Type B pancreatic cell (in vitro differentiated cells): ENCODE measurements at places on chromosomes 16 and 17. TPM values are rescaled to one million over a fixed set of nuclear protein-coding genes. Genes with fewer than 3 reads are reported as not detected.

DNA sequence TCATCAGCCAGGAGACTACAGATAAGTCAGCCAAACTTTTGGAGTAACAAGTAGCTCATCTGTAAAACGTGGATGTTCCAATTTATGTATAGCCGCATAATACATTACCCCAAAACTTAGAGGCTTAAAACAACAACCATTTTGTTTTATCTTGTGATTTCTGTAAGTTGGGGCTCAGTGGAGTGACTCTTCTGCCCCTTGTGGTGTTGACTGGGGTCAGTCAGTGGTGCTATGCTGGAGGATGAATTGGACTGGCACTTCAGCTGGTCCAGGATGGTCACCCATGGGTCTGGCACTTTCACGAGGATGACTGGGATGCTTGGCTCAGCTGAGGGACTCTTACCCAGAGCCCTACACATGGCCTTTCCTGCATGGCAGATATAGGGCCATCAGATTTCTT is 172.5 kb downstream of the WWOX start:
- no peak for DNase-seq

DNA sequence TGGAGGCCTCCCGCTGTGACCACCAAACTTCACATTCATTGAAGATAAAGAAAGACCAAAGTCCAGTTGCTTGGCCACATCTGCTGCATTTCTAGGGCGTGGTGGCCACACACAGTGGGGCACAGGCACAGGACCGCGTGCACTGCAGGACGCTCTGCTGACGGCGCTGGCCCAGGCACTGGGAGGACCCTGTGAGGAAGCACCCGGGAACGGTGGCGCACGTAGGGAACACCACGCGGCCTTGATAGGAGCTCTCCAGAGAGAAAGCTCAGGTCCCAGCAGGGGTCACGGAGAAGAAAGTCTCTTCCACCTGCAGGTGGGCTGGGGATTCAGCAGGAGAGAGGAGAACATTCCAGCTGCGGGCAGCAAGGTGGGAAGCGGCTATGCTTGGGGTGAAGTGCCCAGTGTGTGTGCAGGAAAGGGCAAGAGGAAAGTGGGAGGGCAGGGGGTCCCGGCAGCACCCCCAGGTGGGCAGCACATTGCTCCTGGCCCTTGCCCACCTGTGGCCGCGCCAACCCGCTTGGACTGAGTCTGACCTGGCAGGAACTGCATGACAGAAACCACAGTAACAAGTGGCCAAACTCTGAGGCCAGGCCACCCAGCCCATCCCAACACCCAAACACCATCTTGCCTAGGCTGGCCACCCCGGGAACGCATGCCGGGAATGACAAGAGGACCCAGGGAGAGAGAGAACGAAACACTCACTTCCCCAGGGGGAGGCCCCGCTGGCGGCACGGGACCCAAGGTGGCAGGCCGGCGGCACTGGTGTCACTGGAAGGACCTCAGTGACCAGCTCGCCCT is 32.8 kb downstream of the TBC1D16 start:
- DNase-seq = no peak

- DNase-seq = no peak
Observed at GRCh38 chr17:76560877-76561221, 21.0 kb downstream of the PRCD start.

- DNase-seq = no peak
Observed at GRCh38 chr16:29842732-29843346, 20.2 kb downstream of the CDIPT start.

DNA sequence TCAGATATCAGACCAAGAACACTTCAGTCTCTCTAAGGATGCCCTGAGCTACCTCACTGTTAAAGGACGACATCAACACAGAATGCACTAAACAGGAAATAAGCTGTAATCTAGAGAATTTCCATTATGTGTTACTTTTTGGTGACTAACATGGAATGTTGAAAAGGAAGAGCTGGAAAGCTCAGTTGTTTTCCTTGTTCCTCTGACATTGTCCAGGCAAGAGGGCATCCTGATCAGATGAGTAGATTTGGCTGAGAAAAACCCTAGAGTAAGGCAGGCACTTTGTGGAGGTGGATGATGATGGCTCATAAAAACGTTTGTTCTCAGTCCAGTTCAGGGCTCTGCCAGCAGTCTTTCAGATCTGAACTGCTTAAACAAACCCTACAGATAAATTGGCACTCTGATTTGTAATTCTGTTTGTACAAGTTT is 34.0 kb downstream of the DGKE start:
- DNase-seq = no peak

DNA sequence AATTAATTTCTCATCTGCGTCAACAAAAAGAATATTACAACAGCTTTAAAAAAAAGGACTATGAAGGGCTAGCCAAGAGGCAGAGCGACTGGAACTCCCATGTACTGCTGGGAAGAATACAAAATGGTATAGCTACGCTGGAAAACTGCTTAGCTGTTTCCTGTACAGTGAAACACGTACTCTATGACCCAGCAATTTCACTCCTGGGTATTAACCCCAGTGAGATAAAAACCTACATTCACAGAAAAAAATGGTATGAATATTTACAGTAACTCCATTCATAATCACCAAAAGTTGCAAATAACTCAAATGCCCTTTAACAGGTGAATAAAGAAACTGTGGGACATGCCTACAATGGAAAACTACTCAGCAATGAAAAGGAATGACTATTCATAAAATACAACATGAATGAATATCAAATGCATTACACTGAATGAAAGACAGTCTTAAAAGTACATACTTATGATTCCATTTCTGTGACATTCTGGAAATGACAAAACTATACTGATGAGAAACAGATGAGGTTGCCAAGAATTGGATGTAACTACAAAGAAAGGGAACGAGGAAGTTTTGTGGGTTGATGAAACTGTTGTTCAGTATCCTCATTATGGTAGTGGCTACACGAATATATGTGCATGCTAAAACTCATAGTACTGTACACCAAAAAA is 27.6 kb downstream of the CMTM4 start:
- DNase-seq = no peak

The CDH15 gene
- 5.0 TPM in 1 of 2 replicates, not detected in the other for total RNA-seq

The CHAD gene
- total RNA-seq = not detected in 2 replicates

The KRT28 gene
- 0.21 TPM in 1 of 2 replicates, not detected in the other for total RNA-seq

The MYOCD gene
- 0.07 and 0.31 TPM in 2 replicates for total RNA-seq
